ENCODE measurements at places on chromosomes 13 and 19. TPM values are rescaled to one million over a fixed set of nuclear protein-coding genes. Genes with fewer than 3 reads are reported as not detected.

GRCh38 chr19:45331411-45331810, 8.7 kb upstream of the CKM start:
- DNase-seq, result no peak

DNA sequence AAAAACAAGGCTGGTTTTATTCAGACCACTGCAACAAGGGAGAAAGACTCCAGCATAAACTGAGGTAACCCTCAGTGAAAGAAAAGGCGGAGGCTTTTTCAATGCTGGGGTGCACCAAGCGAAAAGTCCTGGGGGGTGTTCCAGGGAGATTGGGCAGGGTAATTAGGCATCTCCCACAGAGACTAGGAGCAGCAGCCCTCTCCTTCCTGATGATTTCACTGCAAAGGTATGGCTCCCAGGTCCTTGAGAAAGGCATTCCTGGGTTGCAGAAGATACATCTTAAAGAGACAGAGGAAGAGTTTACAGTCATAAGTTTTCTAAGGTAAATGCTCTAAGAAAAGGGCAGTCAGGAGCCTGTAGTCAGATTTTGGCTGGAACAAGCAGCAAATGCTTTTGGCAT, 412.0 kb downstream of the FOXO1 start:
- no peak for DNase-seq

DNA sequence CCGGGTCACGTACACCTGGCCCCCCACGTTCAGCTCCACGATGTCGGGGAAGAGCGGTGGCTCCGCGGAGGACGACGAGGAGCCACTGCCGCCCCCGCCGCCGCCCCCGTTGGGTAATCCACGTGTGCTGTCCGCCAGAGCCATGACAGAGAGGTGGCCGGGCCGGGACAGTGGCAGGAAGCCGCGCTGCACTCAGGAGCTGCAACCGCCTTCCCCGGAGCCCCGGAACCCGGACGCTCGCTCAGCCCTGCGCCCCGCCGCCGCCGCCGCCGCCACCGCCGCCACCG, 257 bp downstream of the KCTD12 start:
- no peak for DNase-seq

GRCh38 chr13:105602956-105603670, 932.3 kb downstream of the EFNB2 start:
- DNase-seq, result no peak

GRCh38 chr13:33090755-33091414, 74.7 kb downstream of the KL start:
- DNase-seq, result no peak

DNA sequence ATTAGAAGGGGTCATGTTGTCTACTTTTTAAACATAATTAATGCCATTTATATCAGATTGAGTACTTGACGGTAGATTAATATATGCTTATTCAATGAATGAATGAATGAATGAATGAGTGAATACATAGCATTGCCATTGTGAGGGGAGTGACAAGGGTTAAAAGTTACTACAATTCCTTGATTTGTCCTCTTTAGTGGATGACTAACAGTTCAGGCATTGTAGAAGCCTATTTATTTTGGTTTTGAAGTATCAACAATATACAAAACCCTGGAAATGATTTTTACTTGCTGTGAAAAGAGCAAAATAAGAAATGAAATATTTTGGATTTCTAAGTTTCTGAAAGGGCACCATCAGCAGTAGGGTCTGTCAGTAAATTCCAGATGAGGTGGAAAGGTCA, 122.7 kb downstream of the CYSLTR2 start:
- no peak for DNase-seq

GRCh38 chr19:51375504-51376221, 3.2 kb upstream of the NKG7 start:
- DNase-seq, result no peak

- peak; percentile 95 for DNase-seq
Measured at GRCh38 chr19:2549701-2550191, 73.8 kb downstream of the GADD45B start.

DNA sequence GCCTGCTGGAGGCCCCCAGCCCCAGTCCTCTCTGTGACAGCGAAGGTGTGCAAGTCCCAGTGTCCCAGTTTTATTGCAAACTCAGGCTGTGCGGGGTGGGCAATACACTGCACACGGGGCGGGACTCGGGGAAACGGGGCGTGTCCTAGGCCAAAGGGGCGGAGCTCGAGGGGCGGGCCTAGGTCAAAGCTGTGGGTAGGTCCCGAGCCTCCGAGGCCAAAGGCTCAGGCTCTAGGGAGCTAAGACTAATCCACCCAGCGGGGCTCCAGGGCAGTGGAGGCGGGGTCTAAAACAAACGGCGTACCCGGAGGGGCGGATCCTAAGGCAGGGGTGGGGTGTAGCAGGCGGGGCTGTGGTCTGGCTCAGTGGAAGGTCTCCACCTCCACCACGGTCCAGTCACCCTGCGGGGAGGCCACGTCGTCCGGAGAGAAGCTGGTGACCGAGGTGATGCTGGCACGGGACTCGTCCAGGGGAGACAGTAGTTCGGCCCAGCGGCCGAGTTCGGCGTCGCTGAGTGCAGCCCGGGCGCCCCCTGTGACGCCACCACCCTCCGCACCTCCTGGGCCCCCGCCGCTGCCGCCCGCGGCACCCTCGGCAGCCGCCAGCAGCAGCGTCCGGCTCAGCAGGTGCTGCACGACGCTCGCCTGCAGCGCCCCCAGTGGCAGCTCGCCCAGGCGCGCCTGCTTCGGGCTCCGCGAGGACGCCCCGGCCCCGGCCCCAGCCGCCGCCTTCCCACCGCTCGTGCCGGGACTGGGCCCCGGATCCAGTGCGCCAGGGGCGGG, 5.3 kb downstream of the PRR36 start:
- no peak for DNase-seq

- no peak for DNase-seq
Measured at GRCh38 chr13:31629085-31629780, 110.1 kb upstream of the RXFP2 start.

- no peak for DNase-seq
Measured at GRCh38 chr19:47296036-47296435, 13.6 kb upstream of the C5AR1 start.

DNA sequence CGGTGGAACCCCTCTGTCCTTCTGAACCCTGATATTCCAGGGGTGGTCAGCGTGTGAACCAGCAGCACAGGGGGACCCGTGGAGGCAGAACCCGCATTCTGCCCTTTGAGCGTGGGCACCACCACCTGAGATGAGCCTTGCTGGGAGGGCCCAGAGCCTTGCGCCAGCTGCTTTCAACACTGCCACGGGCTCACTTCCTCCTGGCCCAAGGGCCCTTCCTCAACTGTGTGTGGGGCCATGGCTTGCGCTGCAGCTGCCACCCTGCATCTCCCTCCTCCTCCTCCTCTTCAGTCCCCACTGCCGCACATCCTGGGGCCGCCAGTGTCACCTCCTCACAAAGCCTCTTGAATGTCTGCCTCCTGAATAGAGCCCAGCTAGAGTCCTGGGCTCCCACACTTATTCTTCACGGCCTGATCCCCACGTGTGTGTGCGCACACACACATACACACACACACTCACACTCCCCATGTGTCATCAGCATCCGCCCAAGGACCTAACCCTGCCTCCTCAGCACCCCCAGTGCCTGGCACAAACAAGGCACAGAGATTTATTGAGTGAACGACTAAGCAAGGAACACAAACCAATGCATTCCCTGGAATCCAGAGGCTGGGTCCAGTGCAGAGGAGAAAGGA, 26.9 kb upstream of the TMEM160 start:
- no peak for DNase-seq

DNA sequence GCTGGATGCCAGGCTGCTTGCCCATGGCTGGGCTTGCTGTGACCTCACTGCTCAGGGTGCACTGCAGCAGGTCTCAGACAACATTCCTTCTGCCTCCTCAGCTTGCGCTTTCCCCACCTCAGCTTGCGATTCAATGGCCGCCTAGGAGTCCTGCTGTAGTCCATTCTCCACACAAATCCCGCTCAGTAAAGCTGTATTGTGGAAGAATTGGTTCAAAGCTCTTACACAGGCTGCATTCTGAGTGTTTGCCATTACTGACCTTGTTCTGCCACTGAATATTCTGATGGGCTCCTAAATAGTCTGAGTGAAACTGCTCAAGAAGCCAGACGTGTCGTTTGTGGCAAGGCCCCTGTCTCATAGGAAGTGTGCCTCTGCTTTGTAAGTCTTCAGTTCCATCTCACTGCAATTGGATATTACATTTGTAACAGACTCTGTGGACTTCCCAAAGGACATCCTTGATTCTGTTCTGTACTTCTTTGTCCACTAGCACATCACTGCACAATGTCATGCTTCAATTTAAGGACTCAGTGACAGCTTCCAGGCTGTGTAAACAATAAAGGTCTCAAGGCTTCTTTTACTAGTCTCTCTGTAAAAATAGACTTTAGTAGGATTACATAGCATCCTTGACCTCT, 49.8 kb downstream of the KATNAL1 start:
- no peak for DNase-seq

GRCh38 chr19:15161028-15161984, 39.5 kb downstream of the NOTCH3 start:
- no peak for DNase-seq

- no peak for DNase-seq
Measured at GRCh38 chr19:34363094-34363493, 1.9 kb upstream of the GPI start.

- DNase-seq, result no peak
Measured at GRCh38 chr19:45110851-45111266, 17.9 kb downstream of the PPP1R37 start.

DNA sequence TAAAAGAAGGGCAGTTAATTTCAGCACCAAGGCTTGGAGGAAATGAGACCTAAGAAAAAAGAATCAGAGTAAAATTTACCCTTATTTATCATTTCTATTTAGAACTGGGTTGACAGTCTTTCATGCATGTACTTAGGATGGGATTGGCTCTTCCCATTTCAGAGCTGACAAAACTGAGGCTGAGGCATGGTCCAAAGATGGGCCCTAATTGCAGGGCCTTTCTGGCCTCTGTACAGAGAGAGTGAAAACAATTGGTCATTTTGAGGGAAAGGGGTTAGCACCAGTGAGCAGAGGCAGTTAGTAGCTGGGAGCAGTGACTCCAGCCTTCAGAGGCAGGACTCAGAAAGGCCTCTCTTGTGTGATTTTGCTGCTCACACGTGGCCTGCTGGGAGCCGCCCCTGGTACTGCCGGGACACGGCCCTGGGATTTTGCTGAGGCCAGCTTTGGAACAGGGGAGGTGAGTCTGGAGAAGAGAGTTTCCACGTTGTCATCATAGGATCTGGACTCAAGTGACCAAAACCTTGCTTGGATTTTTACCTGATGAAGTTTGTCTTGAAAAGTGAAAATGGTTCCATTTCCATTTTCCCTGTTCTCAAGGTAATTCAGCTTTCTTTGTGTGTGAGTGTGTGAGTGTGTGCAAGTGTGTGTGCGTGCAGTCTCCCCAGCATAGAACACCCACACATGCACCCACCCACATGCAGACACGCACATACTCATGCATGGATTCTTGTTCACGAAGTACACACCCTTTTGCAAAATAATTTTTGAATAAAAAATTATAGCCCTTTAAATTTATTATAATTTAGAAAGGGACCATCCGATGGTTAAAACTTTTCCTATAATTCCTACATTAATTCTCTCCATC, at the start of gene ZNF536:
Gene ZNF536 (plus strand): TSS at position 425 of the 865 bp plus-strand sequence. CDS start 71,179 bp downstream, outside the sequence.
- DNase-seq, result no peak

- DNase-seq, result no peak
Measured at GRCh38 chr13:89925107-89925506, 1422.4 kb upstream of the MIR17HG start.

DNA sequence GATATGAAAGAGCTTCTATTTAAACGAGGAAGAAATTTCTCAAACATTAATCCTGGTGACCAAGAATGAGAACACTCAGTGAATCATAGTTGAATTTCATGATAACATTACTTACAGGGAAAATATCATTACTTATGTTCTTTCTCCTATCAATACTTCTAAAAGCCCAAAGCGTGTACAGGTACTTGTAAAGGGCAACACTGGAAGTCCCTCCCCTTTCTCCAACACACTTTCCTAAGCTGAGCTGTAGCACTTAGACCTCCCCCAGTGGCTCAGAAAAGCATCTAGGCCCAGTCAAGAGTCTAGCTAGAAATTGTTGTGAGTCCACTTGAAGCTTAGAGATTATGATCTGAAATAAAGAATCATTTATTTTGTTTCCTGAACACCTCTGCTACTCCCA, 150.7 kb downstream of the ABCC4 start:
- DNase-seq, result peak; percentile 14

DNA sequence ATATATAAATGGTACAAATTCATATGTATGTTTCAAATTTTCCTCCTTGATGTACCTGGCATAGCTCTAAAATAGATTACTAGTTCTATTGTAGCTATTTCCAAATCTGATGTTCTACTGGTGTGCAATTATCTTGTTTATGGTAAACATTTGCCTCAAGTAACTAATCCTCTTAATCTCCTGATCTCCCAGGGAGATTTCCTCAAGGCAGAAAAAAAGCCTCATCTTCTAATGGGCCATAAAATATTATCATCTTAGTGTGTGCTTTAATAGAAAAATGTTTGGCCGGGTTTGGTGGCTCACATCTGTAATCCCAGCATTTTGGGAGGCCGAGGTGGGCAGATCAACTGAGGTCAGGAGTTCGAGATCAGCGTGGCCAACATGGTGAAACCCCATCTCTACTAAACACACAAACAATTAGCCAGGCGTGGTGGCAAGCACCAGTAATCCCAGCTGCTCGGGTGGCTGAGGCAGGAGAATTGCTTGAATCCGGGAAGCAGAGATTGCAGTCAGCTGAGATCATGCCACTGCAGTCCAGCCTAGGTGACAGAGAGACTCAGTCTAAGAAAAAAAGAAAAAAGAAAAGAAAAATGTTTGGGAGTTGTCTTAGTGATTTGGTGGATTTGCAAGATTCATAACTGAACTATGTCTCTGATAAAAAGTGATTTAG, 498.9 kb upstream of the SLITRK5 start:
- no peak for DNase-seq

GRCh38 chr19:5799247-5800241, 5.3 kb upstream of the NRTN start:
- DNase-seq, result no peak

DNA sequence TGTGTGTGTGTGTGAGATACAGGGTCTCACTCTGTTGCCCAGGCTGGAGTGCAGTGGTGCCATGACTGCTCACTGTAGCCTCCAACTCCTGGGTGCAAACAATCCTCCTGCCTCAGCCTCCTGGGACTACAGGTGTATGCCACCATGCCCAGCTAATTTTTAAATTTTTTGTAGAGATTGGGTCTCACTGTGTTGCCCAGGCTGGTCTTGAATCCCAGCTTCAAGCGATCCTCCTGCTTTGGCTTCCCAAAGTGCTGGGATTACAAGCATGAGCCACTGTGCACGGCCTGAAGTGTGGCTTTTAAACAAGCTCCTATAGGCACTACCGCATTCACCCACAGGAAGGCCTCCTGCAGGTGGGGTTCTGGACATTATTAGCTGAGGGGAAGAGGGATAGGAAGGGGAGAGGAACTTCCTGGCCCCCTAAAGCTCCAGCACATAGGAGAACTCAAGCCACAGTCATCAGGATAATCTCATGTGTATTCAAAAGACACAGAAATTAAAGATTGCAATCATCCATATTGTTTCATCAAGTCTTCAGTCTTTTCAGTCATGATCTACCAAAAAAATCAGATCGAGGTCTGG, 24.8 kb upstream of the SLC46A3 start:
- no peak for DNase-seq

Gene ATP4B
- not detected for total RNA-seq

Gene C1QTNF9B
- total RNA-seq, result 0.32 TPM

Gene C1QTNF9
- 0.83 TPM for total RNA-seq

Gene C19orf81
- total RNA-seq, result not detected

Gene TTYH1
- 6.2 TPM for total RNA-seq

Gene KCNK6
- total RNA-seq, result 2.3 TPM

All from esophagus muscularis mucosa (tissue), 4 donors.